ENCODE measurements at places on chromosomes 5 and 9.

DNA sequence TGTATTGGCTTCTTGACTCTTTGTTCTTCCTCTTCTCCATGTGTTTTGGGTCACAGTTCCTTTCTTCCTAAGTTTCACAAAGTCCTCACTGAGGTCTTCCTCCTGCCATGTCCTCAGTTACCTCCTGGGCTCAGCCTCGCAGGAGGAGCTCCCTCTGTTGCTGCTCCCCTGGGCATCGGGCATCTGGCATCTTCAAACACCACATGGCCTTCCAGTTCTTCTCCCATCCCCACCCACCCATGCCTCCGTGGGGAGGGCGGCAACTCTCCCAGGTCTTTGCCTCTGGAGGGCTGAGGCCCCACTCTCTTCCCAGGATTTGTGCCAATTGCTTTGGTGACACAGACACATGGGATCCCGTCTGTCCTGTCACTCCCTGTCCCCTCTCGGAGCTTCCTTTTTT lies 22.8 kb downstream of the MRPL36 start:
- no peak for DNase-seq

GRCh38 chr9:126773004-126773607 lies 31.7 kb upstream of the ZBTB43 start:
- DNase-seq: no peak

GRCh38 chr5:175246242-175246888 lies 197.6 kb downstream of the DRD1 start:
- DNase-seq: peak; percentile 87

- no peak for DNase-seq
These were observed 179.7 kb upstream of the ADAMTSL1 start for GRCh38 chr9:18294229-18294628.

DNA sequence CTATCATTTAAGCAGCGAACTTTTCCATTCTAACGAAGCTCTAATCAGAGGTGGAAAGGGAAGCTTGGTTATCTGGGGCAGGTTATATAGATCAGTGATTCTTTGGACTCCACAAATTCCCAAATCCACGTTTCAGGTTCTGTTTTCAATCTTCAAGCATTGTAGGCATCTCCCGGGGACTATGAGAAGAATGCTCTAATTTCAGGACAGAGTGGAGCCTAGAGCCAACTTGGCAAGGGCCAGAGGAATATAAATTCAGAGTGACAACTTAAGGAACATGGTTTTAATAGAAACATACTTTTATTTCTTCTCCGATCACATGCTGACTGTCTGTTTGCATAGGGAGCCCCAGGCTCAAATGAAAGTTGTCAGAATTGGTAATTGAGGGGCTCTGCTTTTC lies 514.0 kb upstream of the KLF4 start:
- DNase-seq: no peak

- DNase-seq: no peak
These were observed 113.7 kb downstream of the HTR4 start for GRCh38 chr5:148540647-148541046.

DNA sequence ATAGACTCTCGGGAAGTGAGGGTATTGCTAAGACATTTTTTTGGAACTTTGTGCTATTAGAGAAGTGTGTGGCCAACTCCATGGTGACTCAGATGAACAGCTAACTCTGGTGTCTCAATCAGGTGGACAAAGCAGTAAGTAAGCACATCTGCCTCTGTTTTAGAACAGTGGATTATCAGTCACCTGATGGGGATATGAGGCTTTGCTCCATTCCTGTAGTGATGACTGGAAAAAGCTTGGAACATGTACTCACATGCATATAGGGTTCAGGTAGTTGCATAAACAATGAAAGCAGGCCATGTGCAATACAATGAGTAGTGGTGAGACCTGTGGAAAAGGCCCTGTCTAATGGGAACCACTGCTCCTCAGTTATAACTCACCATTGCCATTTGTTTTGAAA lies 168.2 kb upstream of the FBN2 start:
- no peak for DNase-seq

DNA sequence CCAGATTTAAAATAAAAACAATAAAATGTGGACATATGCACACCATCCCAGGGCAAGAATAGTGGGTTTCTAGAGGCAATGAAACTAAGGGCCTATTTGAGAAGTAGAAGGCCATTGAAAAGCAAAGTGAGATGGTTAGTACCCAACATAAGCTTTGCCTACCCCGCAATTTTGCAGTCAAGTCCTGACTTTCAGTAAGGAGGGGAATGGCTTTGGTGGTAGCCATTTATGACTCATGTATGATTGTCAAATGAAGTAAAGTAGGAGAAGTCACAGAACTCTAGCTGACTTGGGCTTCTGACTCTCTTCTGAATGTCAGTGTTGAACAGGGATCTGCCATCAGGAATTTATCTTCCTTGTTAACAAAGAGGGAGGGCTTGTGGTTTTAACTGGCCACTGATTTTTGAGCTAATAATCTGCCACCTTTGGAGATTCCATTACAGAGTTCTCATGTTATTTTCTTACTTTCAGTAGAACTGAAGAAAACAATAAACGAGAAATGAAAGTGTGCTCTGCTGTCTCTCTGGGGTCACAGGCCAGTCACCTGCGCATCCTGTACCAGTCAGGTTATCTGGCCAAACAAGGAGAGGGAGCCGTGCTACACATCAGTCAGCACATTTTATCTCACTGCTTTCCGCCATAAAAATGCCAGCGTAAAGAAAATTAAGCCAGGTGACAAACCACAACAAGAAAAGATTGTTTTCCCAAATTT lies 14.3 kb upstream of the SNCAIP start:
- no peak for DNase-seq
